ENCODE measurements at places on chromosomes 4 and X.

DNA sequence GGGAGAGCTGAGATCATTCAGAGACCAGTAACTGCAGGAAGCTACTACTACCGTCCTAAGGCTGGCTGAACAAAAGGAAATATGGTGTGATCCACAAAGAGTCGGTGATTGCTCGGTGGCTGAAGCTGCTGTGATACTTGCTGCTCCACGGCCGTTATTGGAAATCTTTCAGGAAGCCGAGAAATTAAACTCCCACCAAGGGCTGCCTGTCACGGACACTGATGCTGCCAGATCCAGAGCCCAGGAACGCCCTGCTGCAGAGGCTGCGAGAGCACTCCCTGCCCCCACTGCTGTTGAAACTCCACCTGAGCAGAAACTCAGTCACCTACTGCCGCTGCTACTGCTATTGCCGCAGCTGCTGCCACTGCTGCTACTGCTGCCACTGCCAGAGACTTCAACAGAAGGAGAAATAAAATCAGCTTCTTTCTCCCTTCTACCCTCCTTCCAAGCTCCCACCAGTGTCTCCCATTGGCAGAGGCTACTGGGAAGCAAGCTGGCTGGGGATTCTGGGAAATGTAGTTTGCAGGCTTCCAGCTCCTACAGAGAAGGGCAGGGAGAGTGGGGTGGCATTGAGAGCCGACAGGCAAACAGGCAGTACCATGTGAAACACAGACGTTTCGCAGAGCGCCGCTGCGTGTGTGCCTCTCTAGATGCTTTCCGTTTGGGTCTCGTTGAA is 126.0 kb upstream of the ENPP6 start:
- peak; percentile 76 for DNase-seq

DNA sequence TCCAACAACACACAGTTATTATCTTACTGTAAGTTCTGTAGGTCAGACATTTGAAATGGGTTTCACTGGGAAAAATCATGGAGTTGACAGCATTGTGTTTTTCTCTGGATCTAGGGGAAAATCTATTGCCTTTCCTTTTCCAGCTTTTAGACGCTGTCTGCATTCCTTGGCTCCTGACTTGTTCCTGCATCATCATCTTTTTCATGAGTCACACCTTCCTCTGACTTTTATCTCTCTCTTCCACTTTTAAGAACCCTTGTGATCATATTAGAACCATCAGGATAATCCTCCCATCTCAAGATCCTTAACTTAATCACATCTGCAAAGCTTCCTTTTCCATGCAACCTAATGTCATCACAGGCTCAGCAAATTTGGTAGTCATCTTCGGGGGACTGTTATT is 1454.8 kb downstream of the RPA4 start:
- peak; percentile 7 for DNase-seq

DNA sequence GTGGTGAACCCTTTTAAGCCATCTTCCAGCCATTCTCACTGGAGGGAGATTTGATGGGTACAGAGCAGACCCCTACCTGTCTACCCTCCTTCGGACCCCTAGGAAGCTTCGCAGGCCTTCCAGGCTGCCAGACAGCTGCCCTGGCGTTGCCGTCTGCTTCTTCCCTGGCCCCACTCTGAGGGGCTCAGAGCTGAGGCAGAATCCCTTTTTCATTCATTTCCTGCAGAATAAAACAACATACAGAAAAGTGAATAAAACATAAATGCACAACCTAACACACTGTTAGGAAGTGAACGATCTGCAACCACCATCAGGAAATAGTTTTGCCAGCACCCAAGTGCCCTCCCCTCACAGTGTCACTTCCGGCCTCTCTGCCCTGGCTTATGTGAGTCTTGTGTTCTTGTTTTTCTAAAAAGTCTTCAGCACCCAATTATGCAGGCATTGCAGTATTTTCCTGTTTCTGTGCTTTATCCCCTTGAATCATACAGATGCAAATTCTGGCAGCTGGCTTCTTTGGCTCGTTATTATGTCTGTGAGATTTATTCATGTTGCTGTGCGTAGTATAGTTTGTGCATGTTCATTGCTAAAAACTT is 5.6 kb upstream of the ADD1 start:
- no peak for DNase-seq

GRCh38 chr4:15186149-15186548 is 183.9 kb downstream of the CPEB2 start:
- DNase-seq: no peak

- DNase-seq: no peak
Measured at GRCh38 chr4:40190880-40191815, 5.7 kb upstream of the RHOH start.

DNA sequence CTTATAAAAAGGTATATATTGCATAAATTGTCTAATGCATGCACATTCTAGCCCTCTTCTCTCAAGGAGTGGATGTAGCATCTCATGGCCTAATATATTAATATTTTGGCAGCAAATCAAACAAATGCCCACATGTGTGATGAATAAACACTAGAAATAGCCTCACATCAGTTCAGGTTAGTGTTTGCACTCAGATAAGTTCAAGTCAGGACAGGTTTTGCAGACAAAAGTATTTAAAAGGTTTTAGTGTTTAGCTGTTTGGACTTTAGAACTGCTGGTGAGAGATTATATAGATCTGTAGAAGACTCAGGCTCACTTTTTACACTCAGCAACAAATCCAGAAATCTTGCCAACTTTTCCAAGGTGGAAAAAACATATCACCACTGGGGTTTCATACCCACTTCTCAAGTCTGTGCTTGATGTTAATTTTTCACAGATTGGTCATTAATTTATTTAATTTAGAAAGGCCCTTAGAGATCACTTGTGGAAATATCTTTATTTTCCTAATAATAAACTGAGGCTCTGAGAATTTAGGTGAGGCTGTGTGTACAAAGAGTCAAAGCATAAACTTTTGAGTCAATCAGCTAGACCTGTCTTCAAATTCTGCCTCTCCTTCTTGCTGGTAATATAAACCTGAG is 362.6 kb downstream of the GASK1B start:
- DNase-seq: peak; percentile 16

DNA sequence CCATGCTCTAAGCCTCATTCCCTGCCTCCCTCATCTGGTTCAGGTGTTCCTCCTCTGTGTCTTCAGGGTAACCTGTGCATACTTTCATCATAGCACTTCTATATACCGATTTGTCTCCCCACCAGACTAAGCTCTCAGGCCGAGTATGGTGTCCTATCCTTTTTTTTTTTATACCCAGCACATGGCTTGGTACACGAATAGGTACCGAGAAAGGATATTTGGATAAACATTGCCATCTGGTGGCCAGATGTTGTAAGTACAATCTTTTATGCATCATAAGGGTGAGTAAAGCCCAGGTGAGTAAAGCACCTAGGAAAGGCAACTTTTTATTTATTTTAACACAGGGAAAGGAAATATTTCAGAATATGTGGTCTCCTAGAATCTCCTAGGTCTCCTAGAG is 68.4 kb downstream of the MID2 start:
- peak; percentile 71 for DNase-seq
